ENCODE measurements at places on chromosomes 7 and 10.

- no peak for DNase-seq
Observed at GRCh38 chr10:91702620-91703019, 69.7 kb upstream of the PPP1R3C start.

DNA sequence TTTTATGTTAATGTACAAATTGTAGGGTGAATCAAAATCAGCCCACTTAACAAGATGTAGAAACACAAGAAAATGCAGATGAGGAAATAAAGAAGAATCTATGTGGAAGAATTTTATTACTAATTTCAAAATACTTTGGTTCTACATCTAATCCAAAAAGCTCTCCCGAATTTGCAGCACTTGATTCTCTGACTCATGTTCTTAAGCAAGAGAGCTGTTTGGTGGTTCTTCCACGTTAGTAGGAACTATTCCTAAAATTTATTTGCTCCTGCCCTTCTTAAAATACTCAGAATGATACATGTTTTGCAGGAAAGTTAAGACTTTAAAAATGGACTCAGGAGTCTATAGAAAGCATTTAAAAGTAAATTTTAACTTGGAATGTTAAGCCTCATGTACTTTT is 91.8 kb downstream of the ZMYND11 start:
- DNase-seq = no peak

DNA sequence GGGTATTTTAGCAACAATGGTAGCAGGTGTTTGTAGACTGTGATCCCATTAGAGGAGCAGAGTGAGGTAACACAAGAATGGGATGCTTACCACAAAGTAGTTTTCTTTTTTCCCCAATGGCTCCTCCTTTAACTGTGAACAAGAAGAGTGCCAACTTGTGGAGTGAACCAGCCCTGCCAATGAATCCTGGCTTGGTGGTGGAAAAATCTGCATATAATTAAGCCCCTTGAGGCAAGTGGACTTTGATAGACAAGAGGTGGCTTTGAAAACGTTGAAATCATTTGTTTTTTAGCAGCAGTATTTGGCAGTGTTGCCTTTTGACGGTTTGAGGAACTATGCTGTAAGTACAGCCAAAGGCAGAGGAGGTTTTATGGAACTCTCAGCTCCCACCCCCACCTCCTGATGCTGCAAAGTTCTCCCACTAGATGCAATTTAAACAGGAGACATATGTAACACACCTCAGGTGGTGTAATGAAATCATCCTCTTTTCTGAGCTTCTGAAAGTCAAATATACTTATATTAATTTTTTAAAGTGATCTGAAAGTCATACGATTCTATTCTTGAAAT is 295.6 kb downstream of the DPP6 start:
- DNase-seq = no peak

DNA sequence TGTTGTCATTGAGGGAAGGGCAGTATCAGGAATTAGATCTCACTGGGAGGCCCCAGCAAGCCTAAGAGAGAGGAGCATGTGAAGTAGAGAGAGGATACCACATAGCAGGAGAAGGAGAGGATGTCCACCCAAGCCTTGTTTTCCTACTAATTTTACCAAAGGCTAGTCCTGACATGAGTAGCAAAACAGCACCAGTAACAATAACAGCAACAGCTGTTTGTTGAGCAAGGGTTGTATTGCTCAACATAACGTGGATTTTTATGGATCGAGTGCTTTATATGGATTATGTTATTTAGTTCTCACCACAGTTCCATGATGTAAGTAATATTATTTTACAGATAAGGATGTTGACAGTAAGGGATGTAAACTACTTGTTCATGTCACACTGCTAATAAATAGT is 135.2 kb upstream of the DLX6 start:
- DNase-seq = no peak

DNA sequence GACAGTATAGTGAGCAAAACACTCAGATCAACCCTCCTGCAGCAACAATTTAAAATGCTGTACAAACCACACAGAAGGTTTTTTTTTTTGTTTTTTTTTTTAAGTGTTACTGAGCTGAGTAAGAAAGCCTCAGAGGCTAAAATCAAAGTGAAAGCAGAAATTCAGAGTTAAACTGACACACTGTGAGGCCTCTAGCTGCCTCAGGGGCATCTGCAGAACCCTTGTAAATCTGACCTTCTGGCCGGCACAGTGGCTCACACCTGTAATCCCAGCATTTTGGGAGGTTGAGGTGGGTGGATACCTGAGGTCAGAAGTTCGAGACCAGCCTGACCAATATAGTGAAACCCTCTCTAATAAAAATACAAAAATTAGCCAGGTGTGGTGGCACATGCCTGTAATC is 7.4 kb upstream of the GNA12 start:
- no peak for DNase-seq

- no peak for DNase-seq
Observed at GRCh38 chr7:112193915-112194502, 12.2 kb downstream of the DOCK4 start.

- no peak for DNase-seq
Observed at GRCh38 chr10:112782200-112782907, 167.7 kb upstream of the TCF7L2 start.

DNA sequence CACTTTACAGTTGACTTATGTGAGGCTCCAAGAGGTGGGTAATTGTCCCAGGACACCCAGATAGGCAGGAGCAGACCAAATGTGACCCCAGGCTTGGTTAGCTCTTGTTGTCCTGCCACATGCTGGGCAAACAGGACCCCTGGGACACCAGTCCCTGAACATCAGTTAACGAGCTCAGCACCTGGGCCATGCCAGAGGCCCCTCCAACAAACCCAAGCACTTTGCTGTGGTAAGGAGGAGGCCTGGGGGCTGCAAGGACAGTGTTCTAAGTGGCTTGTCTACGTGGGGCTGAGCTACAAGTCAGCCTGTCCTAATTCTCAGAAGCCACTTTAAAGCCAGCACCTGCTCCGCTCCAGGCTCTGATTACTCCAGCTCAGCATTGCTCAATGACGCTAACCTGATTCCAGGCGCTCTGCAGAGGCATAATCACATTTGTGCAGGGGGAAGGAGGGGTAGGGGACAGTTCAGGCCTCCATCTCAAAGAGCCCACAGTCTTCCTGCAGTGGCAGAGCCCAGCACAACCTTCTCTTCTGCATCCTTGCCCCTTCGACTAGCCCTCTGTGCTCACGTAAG is 57.2 kb downstream of the DDC start:
- DNase-seq = no peak

DNA sequence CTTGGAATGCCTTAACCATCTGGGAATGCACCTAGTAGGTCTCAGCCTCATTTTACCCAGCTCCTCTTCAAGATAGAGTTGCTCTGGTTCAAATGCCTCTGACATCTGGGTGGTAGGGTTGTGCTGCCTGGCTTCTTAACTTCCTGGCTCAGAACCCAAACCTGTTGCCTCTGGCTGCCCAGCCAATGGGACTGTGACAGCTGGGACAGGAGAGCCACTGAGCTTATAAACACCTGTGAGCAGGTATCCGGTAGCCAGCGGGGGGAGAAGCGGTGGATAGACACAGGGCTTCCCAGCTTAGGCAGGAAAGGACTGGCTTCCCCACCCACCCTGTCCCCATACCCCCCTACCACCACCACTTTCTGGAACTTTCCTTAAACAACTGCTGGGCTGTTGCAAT is 115.8 kb upstream of the CARD11 start:
- DNase-seq = no peak

- DNase-seq = no peak
Observed at GRCh38 chr10:78588194-78588811, 480.5 kb upstream of the ZMIZ1 start.

GRCh38 chr7:152185558-152185957 is 160.1 kb downstream of the GALNT11 start:
- no peak for DNase-seq

DNA sequence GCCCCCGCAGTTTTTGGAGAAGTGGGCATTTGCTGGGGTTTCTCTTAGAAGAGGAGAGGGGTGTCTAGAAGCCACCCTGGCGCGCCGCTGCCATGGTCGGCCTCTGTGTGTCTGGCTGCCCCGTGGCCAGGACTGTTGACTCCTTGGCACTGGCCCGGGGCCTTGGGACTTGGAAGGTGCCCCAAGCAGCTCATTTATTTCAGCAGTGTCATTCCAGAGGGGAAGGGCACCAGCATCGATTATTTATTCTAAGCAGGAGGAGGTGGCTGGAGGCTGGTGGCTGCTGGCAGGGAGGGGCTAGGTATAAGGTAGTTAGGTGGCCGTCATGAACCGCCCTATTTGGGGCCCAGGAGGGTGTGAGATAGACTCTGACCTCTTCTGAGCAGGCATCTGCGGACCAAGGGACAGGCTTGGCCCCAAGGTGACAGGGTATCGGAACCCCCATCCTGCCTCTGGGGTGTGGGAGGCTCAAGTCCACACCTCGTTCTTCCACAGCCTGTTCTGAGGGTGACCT is 1.6 kb downstream of the GTF2IRD1 start:
- DNase-seq = no peak

DNA sequence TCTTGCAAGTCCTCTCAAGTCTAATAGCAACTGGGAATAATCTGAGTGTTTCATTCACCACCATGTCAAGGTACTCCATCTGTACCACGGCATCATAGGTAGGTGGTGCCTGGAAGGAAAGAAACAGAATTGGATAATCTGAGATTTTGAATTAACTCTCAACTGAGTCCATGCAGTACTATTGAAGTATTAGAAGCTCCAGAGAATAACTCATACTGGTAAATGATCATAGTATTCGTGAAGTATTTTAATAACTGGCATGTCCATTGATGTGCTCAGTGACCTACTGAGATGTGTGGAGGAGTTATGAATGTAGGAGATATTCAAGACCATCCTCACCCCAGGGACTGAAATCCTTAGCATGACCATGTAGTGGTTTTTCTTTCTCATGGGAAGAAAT is 27.1 kb downstream of the CYP3A5 start:
- DNase-seq = no peak

- no peak for DNase-seq
Observed at GRCh38 chr10:25304606-25305005, 129.8 kb downstream of the GPR158 start.

GRCh38 chr7:45114926-45115325 is 3.4 kb upstream of the TBRG4 start:
- DNase-seq = no peak

DNA sequence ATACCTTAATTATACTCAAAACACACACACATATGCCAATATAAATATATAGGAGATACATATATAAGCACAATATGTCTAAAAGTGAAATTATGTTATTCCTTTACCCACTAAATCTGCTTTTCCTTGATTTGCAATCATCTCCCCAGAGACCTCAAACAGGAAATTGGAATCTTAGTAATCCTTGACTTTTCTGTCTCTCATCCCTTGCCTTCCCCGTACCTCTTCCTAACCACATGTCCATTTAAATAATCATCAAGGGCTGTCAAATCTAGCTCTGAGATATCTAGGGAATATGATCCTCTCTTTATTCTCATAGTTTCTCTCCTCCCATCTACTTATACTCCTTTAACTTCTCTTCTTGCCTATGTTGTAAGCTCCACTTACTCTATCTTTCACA is 336.6 kb downstream of the HGF start:
- DNase-seq = no peak

- DNase-seq = no peak
Observed at GRCh38 chr7:77415476-77415822, 700 bp downstream of the GSAP start.

DNA sequence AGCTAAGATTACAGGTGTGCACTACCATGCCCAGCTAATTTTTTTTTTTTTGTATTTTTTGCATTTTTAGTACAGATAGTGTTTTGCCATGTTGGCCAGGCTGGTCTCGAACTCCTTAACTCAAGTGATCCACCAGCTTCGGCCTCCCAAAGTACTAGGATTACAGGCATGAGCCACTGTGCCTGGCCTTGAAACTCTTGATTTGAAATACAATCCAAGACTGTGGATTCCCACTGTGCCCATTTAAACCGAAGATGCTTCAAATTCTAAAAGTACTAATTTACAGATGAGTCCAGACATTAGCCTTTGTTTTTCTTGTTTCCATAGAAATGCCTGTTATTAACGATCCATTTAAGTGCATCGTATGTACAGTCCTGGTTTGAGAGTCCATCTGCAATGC is 130.9 kb downstream of the CACNA2D1 start:
- no peak for DNase-seq

DNA sequence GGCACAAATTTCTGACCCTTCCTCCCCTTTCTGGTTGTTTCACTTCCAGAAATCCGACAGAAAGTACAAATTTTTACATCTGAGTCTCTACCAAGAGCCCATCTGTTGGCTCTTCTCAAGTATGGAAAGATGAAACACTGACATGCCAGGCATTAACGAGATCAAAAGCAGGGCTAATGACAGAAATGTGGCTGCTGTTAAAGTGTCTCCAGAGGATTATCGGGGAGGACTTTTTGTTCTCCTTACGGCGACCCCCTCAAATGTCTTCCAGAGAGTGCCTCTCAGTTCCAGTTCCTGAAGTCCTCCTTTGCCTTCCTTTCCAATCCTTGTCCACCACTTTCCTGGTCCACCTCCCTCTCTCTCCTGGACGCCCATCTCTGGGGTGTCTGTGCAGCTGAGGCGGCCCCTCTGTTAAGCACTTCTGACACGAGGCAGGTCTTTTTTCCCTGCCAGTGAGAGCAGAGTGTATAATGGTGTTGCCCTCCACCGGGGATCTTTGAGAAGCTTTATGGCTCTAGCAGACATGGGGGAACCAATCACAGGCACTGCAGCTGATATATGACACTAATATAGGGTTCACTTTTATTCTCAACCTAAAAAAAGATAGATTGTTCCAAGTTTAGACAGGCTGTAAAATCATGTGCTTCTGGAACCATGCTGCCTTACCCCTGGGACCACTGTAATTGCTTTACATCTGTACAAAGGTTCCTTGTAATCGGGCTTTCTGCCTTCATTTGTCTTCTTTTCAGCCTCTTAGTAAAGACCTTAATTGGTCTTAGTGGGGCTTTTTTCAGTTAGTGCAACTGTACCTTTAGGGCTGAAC is 757.1 kb downstream of the AUTS2 start:
- no peak for DNase-seq

DNA sequence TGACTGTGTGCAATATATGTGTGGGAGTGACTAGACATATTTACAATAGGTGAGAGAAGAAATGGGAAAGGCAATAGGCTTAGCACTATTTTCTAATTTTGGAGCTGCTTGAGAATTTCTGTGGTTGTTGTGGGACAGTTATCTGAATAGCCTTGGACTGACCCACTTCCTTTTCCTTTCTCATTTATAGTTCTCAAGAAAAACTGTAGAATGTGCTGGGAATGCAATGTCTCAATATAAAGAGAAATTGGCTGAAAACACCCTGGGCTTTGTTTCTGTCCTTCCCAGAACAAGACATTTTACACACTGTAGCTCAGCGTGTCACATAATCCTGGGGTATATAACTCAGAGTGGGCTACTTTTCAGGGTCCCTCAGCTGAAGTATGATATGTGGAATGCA is 153.0 kb upstream of the RHOBTB1 start:
- DNase-seq = no peak

GRCh38 chr7:92742186-92742585 is 94.2 kb downstream of the CDK6 start:
- no peak for DNase-seq

- DNase-seq = no peak
Observed at GRCh38 chr7:46004965-46005364, 83.9 kb upstream of the IGFBP3 start.

DNA sequence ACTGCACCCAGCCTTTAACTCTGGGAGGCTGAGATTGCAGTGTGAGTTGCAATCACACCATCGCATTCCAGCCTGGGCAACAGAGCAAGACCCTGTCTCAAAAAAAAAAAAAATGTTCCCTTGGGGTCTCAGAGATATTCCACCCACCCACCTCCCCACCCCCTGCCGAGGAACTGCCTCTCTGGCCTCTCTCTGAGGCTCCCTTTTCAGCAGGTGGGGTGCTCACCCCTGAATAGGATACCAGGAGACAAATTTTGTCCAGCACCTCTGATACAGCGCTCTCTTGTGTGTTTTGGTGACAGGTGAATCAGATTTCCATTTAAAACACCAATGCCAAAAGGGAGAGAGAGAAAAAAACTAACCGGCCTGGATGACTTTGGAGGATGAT is 92.6 kb upstream of the KIF5B start:
- DNase-seq = no peak

Measured in fibroblast of the conjunctiva (primary cell).